Immature natural killer cell (primary cell): ENCODE measurements at places on chromosomes 16 and 17. TPM values are rescaled to one million over a fixed set of nuclear protein-coding genes. Genes with fewer than 3 reads are reported as not detected.

- H3K27ac ChIP-seq, result no peak overlapping the region
- no peaks in the 10 kb centered on the region for H3K36me3 ChIP-seq
- H3K27me3 ChIP-seq, result no peaks in the 10 kb centered on the region
These were observed 257.5 kb downstream of the CDH11 start for GRCh38 chr16:64864232-64864809.

DNA sequence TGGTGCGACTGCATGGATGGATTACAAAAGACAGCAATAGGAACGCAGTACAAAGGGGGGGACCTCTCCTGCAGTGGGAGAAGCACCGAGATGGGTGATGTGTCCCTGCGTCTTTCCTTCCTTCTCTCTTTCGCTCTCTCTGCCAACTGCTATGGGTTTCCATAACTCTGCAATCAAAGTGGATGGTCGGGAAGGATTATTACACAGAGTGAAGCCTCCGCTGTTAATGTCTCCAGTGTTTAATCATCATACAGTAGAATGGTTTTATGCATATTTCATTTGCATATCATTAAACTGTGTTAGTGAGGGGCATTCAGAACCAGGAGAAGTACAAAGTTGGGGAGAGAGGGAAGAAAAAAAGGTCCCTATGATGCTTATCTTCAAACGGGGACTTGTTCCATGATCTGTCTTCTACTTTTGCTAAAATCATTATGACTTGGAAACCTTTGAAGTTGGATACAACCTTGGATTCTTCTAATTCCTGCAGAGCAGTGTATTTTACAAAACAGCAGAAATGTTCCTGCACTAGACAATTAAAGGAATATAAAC is 255.9 kb upstream of the PMFBP1 start:
- H3K4me1 ChIP-seq, result no peaks in the 10 kb centered on the region
- no peak overlapping the region for H3K27ac ChIP-seq
- H3K4me3 ChIP-seq, result no peak overlapping the region
- H3K27me3 ChIP-seq, result no peaks in the 10 kb centered on the region
- H3K36me3 ChIP-seq, result peaks cover 15% of the 10 kb centered on the region

IRF8 gene
- 69.7 TPM for polyA plus RNA-seq

SRL gene
- not detected for polyA plus RNA-seq

SDK2 gene
- polyA plus RNA-seq, result not detected

DNA sequence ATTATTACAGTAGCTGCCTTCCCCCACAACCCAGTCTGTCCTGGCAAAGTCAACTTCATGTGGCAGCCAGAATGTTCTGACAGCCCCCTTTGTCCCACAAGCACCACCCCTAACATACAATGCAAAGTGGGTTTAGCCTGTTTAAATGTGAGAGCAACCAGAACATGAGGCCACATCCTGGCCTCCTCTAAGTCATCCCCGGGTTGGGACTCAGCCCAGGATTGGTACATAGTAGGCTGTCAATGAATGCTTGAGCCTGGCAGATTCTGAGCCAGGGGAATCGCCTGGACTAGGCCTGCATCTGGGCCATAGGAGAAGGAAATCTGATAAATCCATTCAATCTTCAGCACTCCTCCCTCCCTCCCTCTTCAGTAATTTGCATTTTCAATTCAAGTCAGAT is 4.3 kb upstream of the ITGA3 start:
- no peak for DNase-seq
- H3K4me1 ChIP-seq, result peaks cover 11% of the 10 kb centered on the region
- H3K27me3 ChIP-seq, result peaks cover 11% of the 10 kb centered on the region
- no peak overlapping the region for H3K27ac ChIP-seq
- no peak overlapping the region for H3K4me3 ChIP-seq

DNA sequence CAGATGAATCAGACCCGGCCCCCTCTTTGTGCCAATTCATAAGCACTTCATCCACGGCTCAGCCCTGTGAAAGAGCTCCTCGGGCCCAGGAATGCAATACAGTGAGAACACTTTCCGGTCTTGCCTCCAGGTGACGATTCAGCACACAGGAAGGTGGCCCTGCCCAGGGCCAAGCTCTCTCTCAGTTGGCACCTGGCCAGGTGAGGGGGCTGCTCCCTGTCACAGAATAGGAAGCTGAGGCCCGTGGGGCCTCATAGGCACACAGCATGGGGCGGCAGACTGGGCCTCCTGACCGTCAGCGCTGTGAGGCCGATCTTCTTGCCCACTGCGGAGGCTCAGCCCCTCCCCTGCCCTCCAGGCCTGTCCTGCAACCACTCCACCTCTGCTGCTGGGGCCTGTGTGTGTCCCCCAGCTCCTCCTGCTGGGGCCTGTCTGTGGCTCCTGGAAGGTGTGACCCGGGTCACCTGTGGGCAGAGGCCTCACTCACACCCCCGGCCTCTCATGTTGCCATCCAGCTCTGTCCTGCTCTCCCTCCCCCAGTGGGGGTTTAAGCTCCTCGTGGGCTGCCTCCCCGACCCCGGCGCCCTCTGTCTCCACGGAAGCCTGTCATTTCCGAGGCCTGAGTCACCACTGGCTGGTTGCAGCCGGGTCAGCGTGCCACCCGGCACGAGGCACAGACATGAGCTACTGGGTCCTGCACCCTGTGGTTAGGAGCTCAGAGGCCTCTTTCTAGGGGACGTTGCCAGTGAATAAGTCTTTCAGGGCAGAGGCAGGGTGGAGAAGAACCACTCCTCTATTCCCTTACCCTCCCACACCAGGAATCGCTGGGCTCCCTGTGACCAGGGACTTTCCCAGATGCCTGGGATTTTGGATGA is 114.4 kb downstream of the SEC14L1 start:
- no peak overlapping the region for H3K27ac ChIP-seq
- no peaks in the 10 kb centered on the region for H3K36me3 ChIP-seq
- DNase-seq, result no peak
- peaks cover 2% of the 10 kb centered on the region for H3K27me3 ChIP-seq

DNA sequence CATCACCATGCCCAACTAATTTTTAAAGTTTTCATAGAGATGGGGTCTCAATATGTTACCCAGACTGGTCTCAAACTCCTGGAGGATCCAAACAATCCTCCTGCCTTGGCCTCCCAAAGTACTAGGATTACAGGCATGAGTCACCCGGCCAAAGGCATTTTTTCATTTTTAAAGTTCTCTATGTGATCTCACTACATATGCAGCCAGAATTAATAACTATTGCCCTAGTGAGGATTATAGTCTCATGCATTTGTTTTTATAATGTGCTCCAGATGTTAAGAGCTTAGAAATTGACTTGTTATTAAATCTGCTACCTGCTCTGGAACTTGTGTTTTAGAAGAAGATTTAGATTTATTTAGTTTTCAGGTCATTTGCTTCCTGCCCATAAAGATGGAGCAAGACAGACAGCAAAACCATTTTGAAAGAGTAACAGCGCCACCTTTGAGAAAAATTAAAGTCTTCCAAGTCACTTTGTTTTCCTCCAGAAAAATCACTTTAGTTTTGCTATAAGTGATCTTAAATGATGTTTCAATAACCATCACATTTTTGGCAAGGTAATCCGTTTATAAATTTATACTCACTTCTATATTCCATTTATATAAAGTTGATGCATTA is 79.5 kb downstream of the CA4 start:
- peaks cover 6% of the 10 kb centered on the region for H3K36me3 ChIP-seq
- DNase-seq, result no peak
- no peaks in the 10 kb centered on the region for H3K27me3 ChIP-seq
- no peaks in the 10 kb centered on the region for H3K4me1 ChIP-seq
- H3K4me3 ChIP-seq, result no peak overlapping the region
- no peak overlapping the region for H3K27ac ChIP-seq

DNA sequence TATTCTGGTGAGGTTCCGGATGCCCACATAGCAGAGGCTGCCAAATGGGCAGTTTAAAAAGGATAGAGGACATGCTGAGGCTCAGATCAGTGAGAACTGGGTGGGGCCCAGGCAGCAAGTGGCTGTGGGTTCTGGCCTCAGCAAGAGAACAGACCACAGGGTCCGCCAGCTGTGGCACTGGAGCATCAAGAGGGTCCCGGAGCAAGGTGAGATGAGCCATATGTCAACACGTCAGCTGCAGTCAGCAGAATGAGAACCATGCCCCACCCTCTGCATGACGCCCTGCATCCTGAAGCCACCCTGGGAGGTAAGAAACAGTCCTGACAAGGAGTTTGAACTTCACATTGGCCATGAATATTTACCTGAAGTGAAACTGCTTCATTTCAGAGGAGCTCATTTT is 20.1 kb upstream of the CCL5 start:
- H3K4me1 ChIP-seq, result peaks cover 91% of the 10 kb centered on the region
- DNase-seq, result peak; percentile 59
- peak overlapping the region; percentile 72 for H3K4me3 ChIP-seq
- peaks cover 4% of the 10 kb centered on the region for H3K36me3 ChIP-seq
- peak overlapping the region; percentile 98 for H3K27ac ChIP-seq

NAGPA gene
- 37.2 TPM for polyA plus RNA-seq

DNA sequence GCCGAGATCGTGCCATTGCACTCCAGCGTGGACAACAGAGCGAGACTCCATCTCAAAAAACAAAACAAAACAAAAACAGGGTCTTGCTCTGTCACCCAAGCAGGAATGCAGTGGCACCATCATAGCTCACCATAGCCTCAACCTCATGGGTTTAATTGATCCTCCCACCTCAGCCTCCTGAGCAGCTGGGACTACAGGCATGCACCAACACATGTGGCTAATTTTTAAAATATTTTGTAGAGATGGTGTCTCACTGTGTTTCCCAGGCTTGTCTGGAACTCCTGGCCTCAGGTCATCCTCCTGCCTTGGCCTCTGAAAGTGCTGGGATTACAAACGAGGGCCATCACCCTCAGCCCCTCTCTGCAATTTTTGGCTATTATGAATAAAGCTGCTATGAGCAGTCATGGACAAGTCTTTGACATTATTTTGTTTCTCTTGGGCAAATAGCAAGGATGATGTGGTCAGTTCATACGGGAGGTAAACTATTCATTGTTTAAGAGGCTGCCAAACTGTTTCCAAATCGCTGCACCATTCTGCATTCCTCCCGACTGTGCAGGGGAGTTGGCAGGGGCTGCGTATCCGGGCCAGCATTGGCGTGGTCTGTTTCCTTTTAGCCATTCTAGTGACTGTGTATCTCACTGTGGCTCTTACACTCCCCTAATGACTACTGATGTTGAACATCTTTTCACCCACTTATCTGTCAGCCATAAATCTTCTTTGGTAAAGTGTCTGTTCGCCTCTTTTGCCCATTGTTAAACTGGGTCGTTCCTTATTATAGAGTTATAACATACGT is 21.1 kb downstream of the EIF4A3 start:
- no peaks in the 10 kb centered on the region for H3K4me1 ChIP-seq
- H3K27me3 ChIP-seq, result peaks cover 2% of the 10 kb centered on the region
- no peak overlapping the region for H3K27ac ChIP-seq
- no peaks in the 10 kb centered on the region for H3K36me3 ChIP-seq

DNA sequence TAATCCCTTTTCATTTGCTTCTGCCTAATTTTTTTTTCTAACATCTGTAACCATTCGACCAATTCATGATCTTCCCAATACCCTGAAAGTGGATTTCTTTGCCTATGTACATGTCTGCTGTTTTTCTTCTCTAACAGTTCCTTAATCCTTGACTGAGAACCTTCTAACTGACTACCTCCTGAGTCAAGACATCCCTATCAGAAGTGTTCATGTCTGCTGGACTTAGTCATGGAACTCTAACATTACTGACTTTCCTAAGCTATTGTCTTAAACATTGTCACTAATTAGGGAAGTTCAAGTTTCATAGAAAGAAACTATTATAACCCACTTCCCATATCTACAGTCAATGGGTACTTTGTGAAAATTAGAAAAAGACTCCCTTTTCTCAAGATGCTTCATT is 52.4 kb upstream of the IRX5 start:
- H3K4me1 ChIP-seq, result no peaks in the 10 kb centered on the region
- H3K36me3 ChIP-seq, result no peaks in the 10 kb centered on the region
- H3K27me3 ChIP-seq, result peaks cover 4% of the 10 kb centered on the region
